ENCODE measurements at places on chromosomes 2 and 18.

DNA sequence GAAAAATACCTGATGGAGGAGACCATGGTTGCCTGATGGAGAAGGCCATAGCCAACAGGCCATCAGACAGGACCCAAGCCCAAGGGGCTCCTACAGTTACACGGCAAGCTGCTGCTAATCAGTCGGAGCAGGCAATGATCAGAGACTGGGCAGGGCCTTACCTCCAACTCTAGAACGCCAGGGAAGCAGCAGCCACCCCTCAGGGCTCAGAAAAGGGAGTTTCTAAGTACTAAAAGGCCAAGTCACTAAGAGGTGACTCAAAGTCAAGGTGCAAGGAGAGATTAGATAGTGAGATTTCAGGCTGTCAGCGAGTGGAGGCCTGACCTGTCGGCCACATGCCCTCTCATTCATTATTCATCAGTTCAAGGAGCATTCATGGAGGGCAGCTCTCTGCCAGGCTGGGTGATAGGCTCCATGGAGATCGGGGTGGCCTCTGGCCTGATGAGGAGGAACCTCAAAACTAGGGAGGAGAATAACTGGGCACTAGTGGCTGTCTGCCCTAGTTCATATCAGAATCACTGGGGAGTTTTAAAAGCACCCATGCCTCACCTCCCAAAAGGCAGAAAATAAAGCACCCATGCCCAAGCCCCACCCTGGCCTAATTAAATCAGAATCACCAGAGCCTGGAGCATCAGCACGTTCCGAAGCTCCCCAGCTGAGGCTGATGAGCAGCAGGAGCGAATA is 3.6 kb downstream of the VIL1 start:
- DNase-seq: no peak

DNA sequence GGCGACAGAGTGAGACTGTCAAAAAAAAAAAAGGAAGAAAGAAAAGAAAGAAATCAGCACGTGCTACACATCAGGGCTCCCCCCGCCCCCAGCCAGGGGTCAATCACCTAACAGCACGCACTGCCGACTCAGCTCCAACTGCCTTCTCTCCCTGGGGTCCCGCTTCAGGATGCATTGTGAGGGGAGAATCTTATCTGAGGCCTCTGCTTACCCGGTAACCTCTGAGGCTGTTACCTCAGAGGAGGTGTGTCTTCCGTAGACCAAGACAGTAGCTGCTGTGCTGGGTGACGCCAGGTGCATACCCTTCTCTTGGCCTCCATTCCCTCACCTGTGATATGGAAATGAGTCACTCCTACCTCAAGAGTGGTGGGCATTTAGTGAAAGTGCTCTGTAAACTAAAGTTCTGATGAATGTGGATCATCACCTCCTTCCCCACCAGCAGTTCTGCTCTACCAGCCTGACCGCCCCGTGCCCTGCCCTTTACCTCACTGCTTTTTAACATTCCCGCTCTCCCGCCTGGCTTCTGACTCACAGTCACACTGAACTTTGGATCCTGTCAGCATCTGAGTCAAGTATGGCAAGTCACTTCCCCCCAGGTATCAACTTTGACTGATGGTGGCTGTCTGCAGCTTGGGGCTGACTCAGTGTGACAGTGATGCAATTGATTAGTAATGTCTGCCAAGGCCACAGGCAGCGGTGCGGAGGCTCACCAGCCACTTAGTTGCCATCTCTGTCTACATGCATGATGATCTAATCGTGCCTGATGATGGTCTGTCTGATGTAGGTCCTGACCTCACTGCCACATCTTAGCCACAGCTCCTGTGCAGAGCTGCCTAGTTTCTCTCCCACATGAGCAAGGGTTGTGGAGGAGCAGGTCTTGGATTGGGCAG is 20.1 kb downstream of the ARID5A start:
- peak; percentile 74 for DNase-seq

DNA sequence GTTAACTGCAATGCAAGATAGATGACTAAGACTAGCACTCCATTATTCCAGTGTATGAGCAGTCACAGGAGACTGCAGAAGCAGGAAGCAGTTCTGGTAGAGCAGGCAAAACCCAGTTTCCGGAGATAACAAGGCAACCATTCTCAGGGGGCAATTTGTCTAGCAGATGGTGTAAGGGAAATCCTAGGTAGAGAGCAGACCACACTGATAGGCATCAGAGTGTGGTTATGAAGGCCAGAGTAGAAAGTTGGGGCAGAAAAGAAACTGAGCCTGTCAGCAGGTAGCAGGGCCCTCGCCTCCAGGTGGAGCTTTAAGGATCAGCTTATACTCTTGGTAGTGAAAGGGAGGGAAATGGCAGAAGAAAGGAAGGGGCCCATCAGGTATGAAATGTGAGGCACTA is 164.4 kb downstream of the PDE11A start:
- no peak for DNase-seq

DNA sequence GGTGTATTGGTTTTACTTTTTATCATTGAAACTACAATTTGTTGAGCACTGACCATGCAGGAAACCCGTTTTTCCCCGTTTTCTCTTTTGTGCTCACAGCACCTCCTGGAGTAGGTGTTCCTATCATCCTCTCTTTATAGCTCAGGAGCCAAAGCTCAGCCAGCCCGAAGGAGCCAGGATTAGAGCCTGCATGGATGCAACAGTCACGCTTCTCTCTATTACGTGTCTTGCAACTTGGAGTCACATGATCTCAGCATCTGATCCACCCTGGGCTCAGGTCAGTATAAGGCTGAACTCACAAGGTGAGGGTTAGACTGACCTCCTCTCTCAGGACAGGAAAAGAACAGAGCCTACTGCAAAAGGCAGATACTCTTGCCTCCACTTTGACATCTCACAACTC is 150.5 kb downstream of the MBP start:
- no peak for DNase-seq

- DNase-seq: no peak
These were observed 54.1 kb downstream of the XIRP2 start for GRCh38 chr2:166942377-166942776.

DNA sequence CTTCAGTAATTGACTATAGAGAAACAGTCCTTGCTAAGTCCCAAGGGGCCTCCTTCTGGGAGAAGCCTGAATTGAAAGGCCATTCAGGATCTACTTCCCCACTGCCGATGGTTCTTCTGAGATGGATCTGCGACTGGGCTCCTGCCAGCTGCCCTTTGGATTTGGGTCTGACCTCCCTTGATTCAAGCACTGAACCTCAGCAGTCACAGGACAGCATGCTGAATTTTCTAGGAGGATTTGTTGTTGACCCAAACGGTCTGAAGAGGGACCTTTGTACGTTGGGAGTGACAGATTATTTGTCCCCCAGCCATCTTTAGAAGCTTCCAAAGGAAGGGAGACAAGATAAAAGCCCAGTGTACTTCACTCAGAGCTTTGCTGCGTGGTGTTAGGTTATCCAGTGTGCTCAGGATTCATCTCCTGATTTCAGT is 67.1 kb downstream of the NXPH2 start:
- DNase-seq: no peak

GRCh38 chr2:96100893-96101304 is 15.5 kb downstream of the ADRA2B start:
- no peak for DNase-seq

- DNase-seq: peak; percentile 79
These were observed 43.3 kb downstream of the SNED1 start for GRCh38 chr2:241041589-241042158.

GRCh38 chr2:45274250-45274926 is 265.1 kb upstream of the SIX2 start:
- no peak for DNase-seq

- no peak for DNase-seq
These were observed 38.5 kb upstream of the RMP24 start for GRCh38 chr18:35933982-35934381.

DNA sequence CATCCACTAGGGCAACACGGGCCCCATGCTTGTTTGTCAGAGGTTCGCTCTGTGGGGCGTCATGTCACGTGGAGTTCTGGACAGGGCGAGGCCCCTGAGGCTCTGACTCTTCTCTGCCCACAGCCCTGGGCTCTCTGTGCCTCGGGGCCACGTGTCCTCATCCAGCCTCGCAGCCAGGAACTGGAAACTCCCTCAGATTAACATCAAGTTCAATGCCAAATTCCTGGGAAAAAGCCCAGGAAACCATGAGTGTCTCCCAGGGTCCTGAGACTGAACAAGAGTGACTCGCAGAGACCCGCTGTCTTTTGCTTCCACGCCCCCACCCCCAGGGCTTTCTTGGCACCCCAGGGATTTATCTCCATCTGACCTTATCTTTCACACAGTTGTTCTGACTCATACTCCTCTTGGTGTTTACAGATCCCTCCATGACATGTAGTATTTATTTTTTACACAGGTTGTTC is 174.0 kb upstream of the PIEZO2 start:
- DNase-seq: no peak

DNA sequence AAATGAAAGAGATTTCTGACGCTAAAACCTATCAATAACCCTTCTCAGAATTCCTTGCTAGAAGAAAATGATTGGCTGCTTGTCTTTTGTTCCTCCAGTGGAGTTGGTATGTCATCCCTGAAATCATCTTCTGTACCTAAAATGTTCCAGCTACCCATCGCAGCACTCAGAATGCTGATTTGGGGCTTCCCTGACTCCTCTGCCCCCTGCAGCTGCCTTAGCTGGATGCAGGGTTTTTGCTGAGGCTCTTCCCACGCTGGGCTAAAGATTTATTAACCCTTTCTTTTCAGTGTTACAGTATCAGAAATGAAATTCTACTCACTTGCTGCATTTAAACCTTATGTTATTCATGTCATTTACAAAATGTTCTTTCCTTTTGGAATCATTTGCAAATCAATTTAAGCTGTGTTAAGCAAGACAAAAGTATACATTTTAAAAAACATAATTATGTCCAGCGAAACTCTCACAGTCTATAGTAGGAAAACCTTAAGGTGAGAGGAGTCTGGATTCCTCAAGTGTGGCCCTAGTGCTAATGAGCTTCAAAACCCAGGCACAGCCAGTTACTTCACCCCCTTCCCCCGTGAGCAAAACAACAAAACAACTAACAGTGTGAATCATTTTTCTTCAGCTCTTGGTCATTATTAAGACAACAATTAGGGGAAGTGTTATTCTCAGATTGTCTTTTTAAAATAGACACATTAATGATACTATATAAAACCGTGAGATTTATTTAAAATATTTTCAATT is 32.8 kb downstream of the PKP4 start:
- no peak for DNase-seq

- DNase-seq: no peak
These were observed 67.8 kb upstream of the SLC4A10 start for GRCh38 chr2:161556440-161556839.

GRCh38 chr2:172472446-172473033 is 45.2 kb downstream of the ITGA6 start:
- DNase-seq: no peak

- peak; percentile 78 for DNase-seq
These were observed 6.7 kb downstream of the PPP1R7 start for GRCh38 chr2:241156971-241157441.

- no peak for DNase-seq
These were observed 19.6 kb downstream of the B3GNT2 start for GRCh38 chr2:62215306-62216064.

DNA sequence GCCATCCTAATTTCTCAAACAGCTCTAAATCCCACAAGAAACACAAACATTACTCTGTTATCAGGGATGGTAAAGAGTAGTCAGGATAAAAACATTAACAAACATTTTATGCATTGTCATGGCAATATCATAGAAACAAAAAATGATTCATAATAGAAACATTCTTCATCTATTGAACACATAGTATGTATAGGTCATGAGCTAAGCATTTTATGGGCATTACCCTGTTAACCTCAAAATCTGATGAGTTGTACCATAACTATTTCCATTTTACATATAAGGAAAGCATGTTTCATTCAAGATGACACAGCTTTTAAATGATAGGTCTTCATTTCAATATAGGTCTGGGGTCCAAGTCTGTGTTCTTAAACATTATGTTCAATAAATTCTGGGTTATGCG is 344.9 kb downstream of the RND3 start:
- DNase-seq: no peak

- DNase-seq: no peak
These were observed 164.9 kb downstream of the CCDC148 start for GRCh38 chr2:158291544-158292180.

DNA sequence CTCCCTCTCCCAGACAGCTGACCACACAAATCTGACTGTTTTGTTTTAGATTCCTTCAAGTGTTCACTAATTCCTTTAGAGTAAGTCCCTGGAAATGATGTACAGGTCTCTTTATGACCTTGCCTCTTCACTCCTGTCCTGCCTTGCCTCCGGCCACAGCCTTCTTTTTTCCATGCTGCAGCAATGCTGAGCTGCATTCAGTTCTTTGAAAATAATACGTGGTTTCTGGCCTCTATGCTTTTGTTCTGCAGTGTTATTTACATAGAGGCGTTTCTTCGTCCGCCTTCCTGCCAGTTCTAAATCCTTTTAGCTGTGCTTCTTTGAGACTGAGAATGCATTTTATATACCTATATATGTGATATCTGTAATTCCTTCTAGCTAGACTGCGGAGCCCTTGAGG is 87.2 kb downstream of the PPP1R1C start:
- DNase-seq: no peak

DNA sequence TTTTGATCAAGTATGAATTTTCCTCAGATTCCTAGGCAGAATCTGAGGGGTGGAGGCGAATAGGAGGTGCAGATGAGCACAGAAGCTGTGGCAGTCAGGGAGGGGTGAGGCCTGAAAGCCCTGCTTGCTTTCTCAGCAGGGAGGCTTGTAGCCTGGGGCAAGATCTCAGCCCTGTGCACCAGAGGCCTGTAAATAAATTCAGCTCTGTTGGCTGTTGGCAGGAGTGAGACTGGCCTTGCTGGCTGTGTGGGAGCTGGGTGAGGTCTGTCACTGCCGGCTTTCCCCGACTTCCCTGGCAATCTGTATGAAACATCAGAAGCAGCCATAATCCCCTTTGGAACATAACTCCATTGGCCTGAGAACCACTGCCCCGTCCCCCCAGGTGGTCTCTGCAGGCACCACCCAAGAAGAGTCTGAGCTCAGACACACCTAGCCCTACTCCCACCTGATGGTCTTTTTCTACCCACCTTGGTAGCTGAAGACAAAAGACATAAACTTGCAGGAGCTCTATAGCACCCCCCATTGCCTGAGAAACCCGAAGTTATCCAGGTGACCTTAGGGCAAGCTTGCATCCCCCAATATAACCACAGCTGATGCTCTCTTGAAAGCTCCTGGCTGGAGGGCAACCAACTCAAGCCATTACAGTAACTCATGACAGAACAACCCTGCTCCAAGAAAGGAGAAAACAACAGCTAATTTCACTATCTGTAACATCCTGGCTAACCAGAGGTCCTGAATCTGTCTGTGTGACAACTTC is 32.3 kb downstream of the EVA1A start:
- no peak for DNase-seq

DNA sequence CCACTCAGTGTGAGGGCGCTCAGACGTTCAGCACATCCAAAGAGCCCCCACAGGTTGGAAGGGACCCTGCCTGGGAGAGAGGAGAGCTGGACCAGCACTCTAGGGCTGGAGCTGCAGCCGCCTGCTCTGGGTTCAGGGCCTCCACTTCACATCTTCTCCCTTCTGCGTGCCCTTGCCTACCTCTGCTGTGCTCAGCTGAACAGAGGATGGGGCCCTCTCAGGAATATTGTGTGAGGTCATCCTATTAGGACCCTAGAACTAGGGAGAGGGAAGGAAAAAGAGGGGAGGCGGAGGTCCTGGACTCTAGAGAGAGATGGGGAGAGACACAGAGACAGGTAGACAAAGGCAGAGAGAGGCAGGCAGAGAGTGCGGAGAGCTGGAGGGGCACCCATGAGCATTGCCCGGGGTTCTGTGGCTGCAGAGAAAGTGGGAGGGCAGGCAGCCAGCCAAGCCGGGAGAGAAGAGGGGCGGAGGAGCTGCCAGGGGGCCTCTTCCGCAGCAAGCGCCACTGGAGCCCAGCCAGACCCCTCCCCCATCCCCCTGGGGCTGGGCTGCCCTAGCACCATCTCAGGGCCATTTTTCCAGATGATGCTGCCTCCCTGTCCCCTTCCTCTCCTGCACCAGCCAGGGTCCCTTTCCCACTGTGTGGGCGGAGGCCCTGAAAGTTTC is 8.3 kb upstream of the TNS1 start:
- no peak for DNase-seq

All from MV-4-11 (cell line).